Calu3 (cell line): ENCODE measurements at places on chromosomes 16 and 17.

DNA sequence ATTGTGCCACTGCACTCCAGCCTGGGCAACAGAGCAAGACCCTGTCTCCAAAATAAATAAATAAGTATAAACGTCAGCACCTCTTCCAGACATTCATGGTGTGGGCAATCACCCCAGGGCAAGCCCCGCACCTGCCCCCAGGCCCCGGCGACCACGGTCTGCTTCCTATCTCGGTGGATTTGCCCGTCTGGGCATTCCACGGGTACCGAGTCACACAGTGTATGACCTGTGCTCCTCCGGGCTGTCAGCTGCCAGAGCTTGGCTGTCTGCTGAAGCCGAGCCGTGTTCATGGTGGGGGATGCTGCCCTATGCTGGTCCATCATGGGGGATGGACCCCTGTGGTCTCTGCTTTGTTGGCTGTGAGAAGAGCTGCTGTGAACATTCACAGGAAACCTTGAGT is 15.4 kb downstream of the CYBC1 start:
- DNase-seq, result no peak

GRCh38 chr16:70691223-70692129 is 5.6 kb upstream of the MTSS2 start:
- no peak for DNase-seq

GRCh38 chr16:15857724-15858560 is 1.1 kb upstream of the MYH11 start:
- DNase-seq, result peak; percentile 14

DNA sequence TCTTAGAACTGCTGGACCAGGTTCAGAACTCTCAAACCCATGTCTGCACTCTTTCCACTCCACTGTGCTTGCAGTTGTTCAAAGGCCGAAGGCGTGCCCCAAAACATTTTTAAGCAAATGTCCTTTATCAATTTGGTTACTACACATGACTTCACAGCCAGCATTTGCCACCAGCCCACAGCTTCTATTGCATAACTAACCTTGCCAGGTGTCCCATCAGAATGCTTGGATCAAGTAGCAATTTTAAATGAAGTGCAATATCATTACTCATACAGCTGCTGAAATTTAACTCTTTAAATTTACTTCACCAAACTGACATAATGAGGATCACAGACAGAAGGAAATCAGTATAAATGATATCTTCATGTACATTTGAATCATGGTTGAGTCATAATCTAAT is 29.8 kb upstream of the HS3ST3A1 start:
- DNase-seq, result no peak

DNA sequence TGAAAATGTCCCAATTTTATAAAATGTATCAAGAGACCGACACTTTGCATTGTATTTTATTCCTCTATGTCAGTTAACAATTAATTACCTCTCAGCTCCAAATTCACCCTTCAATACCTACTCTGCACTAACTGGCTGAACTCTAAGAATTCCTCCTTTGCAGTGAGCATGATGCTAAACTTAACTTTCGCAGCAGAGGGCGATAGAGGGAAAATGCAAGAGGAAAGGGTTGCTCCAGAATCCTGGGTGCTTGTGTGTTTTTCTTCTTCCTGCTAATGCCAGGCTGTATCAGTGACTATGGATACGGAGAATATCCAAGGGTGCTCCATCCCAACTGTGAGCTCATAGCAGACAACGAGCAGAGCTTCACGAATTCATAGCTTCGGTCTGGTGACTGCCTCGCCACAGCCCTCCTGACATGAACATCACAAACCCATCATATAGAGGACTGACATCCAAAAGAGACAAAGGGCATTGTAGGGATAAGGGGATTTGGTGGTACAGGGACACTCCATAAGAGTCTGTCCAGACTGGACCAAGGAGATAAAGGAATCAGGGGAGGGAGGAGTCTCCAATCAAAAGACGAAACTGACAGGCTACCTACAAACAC is 172.9 kb downstream of the STX8 start:
- DNase-seq, result peak; percentile 43

DNA sequence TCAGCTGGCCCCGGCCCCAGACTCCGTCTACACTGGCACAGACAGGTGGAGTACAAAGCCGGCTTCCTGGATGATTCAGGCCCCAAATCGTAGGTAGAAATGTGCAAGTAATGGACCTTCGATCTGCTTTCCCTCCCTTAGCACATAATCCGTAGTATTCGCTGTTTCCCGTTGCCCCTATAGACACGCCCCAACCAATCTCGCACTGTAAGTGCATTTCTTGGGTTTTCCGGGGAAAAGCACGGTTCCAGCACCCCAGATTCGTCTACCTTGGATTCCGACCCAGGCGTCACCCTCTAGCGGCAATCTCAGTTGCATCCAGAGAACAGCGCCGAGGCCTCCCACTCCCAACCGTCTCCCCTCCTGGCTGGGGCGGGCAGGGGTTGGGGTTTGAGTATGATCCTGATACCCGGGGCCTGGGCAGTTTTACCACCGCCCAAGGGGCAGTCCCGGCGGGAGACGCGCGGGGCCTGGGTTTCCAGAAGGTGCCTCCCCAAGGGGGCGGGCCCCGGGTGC is 12.1 kb upstream of the FOXF1 start:
- no peak for DNase-seq

DNA sequence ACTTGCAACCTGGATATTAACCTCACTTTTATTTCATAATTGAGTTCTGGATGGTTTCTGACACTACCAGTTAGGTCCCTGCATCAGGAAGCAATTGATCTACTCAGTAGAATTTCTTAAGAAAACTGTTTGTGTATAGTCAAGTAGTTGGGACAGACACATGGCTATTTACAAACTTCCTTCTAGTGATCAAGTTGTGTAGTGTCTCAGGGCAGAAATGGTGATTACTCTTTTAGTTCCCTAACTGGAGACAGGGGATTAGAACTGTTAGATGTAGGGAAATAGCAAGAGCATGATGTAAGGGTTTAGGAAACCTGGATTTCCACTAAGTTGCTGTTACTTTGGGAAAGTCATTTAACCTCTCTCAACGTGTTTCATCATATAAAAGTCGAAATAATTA is 30.4 kb downstream of the TMEM100 start:
- DNase-seq, result no peak

GRCh38 chr17:70604854-70605253 is 435.5 kb downstream of the KCNJ2 start:
- DNase-seq, result no peak

GRCh38 chr17:28999206-28999605 is 6.6 kb downstream of the SEZ6 start:
- no peak for DNase-seq

- DNase-seq, result no peak
Measured at GRCh38 chr17:78616946-78617345, 39.8 kb upstream of the DNAH17 start.

DNA sequence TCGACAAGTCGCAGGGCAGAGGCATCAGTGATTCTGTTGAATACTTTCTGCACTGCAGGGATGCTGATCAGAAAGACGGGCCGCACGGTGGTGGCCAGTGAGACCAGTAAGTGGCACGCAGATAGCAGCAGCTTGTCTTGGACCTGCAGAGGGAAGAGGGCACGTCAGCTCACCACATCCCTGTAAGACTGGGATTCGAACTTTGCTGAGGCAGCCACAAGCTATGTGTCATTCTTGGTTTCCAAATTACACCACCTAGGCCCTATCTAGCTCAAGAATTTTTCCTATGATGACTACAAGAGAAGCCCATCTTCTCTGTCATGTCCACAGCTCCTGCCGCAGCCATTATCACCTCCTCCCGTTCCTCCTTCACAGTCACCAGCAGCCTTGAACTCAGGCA is 49.4 kb upstream of the GSG1L start:
- DNase-seq, result no peak

GRCh38 chr16:1156055-1156982 is 3.4 kb downstream of the CACNA1H start:
- no peak for DNase-seq

DNA sequence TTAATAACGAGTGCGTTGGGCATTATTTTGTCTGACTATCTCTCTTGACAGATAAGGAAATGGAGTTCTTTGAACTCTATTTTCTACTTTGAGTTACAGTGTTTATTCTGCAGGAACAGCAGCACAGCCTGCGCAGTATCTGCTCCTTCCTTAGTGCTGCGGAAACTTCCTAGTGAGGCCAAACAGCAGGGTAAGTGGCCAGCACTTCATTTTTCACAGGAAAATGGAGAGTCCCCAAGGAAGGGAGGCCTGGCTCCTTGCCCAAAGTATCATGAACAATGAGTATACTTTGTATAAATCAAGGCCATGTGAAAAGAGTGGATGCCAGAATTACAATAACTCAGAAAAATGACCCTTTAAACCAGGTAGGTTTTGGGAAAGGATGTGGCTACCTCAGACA is 140.6 kb downstream of the VPS53 start:
- no peak for DNase-seq

- no peak for DNase-seq
Measured at GRCh38 chr16:2776500-2777139, 460 bp downstream of the ELOB start.

DNA sequence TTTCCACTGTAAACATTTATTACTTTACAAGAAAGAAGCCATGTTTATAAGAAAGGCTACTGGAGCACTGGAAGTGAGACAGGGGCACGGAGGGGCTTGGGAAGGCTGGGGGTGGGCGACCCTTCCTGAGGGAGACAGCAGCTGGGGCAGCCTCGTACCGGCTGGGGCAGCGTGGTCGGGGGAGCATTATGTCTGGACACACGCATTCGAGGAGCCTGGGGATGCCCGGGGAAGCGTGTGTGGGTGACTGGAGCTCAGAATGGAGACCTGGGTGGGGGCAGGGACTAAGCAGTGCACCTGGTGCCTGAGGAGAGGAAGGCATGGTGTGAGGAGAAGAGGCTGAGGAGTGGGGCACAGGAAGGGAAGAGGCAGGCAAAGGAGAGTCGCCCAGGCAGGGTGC is 64.5 kb downstream of the SRCIN1 start:
- DNase-seq, result no peak

- no peak for DNase-seq
Measured at GRCh38 chr16:26550111-26550610, 516.6 kb upstream of the C16orf82 start.

DNA sequence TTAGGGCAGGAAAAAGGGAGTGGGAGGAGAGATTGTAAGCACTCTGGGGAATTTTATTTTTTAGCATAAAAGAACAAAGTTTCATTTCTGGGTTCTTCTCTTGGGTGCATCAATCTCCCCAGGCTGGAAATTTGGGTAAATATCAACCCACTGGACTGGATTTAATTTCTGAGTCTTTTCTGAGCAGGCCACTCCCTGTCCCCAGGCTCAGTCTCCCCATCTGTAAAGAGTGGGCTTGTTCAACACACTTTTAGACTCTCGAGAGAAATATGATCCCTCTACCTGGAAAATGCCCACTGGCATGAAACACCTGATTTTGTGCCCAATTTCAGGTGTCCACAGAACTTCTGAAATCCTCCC is 617 bp upstream of the VTN start:
- no peak for DNase-seq

DNA sequence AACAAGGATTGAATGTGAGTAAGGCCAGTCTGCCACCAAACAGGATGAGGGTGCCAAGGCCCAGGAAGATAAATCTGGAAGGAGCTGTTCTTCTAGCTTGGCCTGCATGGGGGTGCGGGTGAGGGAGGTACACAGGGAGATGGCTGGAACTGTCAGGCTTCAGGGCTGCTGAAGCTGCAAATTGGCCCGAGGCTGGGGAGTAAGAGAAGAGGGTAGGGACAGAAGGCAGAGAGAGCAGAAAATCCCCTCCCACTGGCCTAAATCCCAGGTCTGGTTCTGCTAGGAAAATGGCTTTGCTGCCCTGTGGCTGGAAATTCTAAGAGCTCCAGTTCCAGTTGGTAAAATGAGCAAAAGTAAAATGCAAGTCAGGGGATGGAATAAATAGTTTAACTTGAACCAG is 87.9 kb downstream of the CCDC182 start:
- no peak for DNase-seq

- DNase-seq, result peak; percentile 81
Measured at GRCh38 chr17:49434821-49435670, 20.4 kb upstream of the PHB1 start.

GRCh38 chr16:66058172-66058691 is 308.3 kb upstream of the CDH5 start:
- DNase-seq, result no peak

DNA sequence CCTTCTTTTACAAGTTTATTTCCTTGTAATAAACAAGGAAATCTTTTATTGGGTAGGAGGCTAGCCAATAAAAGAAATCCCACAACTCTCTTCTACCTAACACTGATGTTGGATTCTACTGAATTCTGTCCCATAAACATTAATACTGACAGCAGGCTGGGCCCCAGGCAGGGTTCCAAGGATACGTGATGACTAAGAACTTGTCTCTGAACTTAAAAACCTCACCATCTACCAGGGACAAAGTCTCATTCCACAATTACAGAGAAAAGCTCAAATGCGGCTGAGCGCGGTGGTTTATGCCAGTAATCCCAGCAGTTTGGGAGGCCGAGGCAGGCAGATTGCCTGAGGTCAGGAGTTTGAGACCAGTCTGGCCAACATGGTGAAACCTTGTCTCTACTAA is 64.9 kb downstream of the ARHGAP17 start:
- no peak for DNase-seq

DNA sequence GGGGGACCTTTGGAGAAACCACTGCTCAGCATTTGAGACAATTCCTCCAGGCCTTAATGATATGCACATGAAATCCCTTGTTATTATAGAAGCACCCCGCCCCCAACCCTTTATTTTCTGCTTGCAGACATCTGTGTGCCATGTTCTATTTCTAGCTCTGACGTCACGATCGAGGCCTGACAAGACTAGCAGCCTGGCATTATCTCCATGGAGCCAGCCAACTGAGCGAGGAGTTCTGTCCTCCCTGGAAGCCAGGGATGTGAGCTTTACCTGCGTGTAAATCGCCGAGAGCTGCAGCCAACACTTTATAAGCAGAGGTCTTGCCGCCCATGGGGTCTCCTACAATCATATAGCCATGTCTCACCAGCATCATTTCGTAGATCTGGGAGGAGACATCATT is 116.9 kb downstream of the DNAH3 start:
- DNase-seq, result no peak

DNA sequence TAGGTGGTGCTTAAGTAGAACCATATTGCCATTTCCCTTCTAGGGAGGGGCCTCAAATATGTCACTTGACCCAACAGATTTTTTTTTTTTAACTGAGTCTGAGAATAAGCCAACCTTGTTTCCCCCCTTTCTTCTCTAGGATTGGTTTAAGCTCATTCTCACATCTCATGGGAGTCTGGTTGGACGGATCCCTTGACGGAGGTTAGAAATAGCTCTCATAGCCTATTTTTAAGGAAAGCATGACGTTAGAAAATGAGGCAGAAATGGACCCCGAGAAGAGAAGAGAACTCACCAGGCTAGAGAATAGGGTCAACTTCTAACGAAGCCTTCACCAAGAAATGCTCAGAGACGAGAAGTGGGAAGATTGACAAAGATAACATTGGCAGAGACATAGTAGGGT is 95.1 kb upstream of the ZFHX3 start:
- no peak for DNase-seq

DNA sequence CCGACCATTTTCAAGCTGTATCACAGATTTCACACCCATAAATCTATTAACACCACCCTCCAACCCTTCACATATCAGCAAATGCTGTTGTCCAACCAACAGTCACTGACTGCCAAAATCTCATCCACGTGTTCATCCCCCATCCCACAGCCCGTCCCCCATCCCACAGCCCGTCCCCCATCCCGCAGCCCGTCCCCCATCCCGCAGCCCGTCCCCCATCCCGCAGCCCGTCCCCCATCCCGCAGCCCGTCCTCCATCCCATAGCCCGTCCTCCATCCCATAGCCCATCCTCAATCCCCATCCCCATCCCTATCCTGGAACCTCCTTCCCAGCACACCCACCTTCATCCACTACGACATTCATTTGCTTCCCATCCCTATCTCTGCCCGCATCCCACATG is 14.1 kb downstream of the DLG4 start:
- no peak for DNase-seq

- DNase-seq, result no peak
Measured at GRCh38 chr17:67216578-67217320, 28.2 kb downstream of the HELZ start.
